Mesendoderm (in vitro differentiated cells): ENCODE measurements at places on chromosomes 2 and 18.

GRCh38 chr2:1550076-1550475 lies 136.8 kb downstream of the TPO start:
- DNase-seq, result no peak

DNA sequence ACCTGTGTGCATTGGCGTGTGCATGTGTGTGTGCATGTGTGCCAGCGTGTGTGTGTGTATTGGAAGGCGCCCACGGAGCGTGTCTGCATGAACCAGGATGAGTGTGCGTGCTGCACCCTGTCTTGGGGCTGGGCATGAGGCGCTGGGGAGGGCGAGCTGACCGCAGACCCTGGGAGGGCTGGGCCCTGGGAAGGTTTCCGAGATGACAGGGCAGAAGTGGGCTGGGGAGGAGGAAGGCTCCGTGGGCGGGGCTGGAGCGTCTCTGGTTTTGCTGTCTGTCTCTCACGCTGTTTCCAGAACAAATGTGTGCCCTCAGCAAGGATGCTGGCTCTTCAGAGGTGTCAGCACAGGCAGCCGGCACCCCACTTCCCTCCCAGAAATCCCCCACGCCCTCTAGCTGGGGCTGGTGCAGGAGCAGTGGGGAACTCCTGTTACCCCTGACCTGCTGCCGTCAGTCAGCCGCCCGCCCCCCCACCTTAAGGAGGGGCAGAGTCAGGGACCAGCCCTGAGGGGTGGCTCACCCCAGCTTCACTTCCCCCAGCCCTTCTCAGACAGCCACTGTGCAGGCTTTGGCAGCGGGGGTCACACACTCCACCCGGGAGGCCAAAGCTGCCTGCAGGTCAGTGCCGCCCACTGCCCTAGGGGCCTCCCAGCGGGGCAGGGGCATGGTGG lies at the start of gene GPR35:
Gene GPR35 (plus strand): TSS at position 531 of the 672 bp plus-strand sequence. CDS start 4,473 bp downstream, outside the sequence.
- DNase-seq, result no peak

- DNase-seq, result no peak
Measured at GRCh38 chr2:74511104-74511989, 2.9 kb upstream of the TLX2 start.

GRCh38 chr18:8868779-8869415 lies 163.5 kb downstream of the MTCL1 start:
- no peak for DNase-seq

GRCh38 chr2:127000937-127001336 lies 102.2 kb downstream of the TEX51 start:
- DNase-seq, result no peak

DNA sequence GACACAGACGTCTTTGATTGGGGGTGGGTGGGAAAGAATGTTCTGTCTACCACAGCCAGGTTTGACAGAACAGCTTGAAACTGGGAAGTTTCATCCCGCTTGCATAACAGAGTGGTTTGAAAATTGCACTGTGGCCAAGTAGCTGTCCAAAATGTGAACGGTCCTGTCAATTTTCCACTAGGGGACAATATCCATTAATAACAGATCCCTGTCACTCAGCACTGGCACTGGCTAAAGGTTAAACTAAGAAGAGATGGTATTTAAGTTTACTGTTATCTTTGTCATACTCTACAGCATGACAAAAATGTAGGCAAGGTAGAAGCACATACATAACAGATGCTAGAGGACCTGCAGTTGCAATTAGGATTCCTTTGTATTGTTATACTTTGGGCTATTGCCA lies 55.6 kb upstream of the ACMSD start:
- DNase-seq, result no peak

GRCh38 chr2:42049221-42050009 lies 1.6 kb downstream of the PKDCC start:
- DNase-seq, result no peak
